ENCODE measurements at places on chromosomes 3 and 15.

- DNase-seq = no peak
Measured at GRCh38 chr15:93049233-93049632, 39.8 kb downstream of the RGMA start.

DNA sequence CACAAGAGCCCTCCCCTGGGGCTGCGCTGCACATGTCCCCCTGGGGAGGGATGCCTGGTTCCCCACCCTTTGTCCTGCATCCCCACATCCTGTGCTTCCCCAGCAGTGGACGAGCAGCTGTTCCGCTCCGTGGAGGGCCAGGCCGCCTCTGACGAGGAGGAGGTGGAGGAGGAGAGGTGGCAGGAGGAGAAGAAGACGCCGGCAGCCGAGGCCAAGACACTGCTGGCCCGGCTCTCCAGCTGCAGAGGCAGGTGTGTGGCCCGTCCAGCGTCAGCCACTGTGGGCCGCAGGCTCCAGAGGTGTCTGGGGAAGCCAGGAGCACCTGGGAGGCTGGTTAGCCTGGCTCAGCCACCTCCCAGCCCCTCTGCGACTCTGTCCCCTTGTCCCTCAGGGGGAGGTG lies 27.9 kb upstream of the GP9 start:
- no peak for DNase-seq

DNA sequence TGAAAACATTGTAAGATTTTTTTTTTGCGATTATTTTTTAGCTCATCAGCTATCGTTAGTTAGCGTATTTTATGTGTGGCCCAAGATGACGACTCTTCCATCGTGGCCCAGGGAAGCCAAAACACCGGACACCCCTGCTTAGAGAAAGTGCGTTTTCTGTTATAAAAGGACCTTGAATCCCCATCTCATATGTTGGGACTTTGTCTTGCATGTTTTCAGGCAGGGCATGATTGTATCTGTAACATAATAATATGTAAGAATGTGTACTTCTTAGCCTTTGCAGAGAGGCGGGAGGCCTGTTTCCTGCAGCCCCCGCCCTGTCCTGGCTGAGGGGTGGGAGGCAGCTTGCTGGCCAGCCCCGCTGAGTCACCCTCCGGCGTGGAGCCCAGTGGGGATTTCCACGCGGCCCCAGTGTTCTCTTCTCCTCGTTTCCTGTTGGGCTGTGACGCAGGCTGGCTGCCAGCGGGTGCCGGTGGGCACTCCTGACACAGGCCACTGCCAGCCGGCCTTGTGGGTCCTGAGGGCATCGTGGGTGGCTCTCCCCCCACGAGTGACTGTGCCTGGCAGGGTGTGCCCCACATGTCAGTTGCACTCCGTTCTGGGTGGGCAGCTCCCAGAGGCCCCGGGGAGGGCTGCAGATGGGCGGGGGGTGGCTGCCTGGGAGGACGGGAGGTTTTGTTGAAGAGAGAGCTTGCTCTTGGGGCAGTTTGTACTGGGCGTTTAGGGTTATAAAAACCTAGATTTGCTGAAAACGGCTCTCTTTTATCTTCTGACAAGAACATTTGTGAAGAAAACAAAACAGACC lies 55.6 kb downstream of the SMAD3 start:
- no peak for DNase-seq

- no peak for DNase-seq
Measured at GRCh38 chr15:87144775-87145174, 1065.1 kb downstream of the AGBL1 start.

GRCh38 chr3:112017091-112017490 lies 17.4 kb upstream of the TMPRSS7 start:
- no peak for DNase-seq

Measured in iPS-NIHi11 (cell line).